Neural crest cell (in vitro differentiated cells): ENCODE measurements at places on chromosomes 12 and 14. TPM values are rescaled to one million over a fixed set of nuclear protein-coding genes. Genes with fewer than 3 reads are reported as not detected.

GRCh38 chr12:62581288-62582064 is 114.8 kb downstream of the MON2 start:
- no peak for DNase-seq

GRCh38 chr14:92654239-92654901 is 94.1 kb downstream of the LGMN start:
- no peak for DNase-seq

DNA sequence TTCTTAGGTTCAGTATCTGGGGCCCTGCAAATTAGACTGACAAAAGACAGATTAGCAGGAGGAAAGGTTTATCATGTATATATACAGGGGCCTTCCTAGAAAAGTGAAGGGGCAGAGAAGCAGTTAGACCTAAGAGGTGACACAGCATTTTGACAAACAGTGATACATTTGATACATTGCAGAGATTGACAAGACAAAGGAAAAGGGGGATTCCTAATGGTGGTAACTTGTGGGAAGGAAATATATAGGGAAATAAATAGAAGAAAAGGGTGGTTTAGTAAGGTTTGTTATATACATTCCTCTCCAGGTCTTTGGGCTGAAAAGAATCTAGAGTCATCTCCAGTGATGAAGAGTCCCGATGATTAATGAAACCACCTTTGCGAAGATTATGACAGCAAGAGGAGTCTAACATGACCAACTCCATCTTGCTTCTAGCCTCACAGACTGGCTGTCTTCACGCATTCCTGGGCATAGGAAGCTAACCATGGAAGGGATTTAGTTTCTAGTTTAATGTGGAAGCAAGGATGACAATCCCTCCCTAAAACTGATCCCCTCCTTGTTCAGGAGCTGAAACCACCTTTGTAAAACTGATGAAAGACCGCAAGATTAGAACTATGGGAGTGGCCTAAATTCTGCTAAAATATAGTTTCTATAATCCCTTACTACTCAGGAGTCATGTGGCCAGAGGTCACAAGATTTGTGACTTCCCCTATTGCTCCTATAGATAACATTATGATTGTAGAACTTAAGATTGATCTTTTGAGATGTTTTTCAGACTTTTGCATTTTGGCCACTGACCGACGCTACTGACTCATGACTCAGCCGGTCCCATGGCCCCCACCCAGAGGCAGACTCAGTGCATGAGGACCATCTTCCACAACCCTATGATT is 31.1 kb upstream of the CPM start:
- DNase-seq = no peak

DNA sequence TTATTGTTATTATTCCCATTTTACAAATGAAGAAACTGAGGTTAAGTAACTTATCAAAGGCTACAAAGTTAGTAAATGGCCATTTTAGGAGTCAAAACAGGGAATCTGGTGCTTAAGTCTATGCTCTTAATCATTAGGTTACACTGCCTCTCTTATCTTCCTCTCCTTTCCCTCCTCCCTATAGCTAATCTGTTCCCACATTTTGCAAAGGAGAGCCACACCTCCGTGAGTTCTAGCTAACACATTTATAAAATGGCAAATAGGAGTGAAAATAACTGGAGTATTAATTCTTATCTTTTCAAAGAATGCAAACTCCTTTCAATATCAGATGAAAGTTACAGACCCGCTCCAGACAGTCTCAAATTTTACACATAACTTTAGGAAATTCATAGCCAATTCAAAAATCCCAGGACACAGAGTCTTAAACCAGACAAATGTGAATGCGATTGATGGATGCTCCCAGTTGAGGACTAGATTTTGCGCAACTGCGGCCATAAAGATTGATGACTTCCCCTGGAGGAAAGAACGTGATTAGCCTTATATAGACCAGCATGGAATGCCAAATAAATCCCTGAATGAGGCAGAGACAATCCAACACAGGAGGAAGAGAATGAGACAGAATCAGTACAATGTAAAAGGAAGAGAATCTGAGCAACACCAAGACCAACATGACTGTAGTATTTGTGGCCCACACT is 225.0 kb upstream of the ARID2 start:
- no peak for DNase-seq

Gene ATG14
- 8.9 and 9.0 TPM in 2 replicates for total RNA-seq

DNA sequence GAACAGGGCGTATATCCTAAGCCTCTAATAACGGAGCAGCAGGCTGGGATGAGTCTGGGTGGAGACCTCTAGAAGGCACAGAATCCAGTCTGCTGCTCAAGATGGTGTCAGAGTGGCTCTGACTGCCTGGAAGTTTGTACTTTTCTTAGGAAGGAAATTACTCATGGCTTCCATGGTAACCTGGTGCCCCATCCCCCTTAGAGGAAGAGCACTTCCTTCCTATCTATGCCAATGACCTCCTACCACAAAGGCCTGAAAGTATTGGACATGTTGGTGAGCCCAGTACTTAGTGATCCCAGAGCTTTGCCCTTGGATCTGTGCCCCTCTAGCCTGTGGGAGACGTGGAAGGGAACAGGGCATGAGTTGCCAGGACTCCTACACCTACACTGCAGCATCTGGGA is 1.5 kb downstream of the BATF start:
- DNase-seq = no peak

- no peak for DNase-seq
Measured at GRCh38 chr14:71905031-71905430, 27.2 kb upstream of the RGS6 start.

Gene GLIPR1L1
- not detected in 2 replicates for total RNA-seq

Gene C12orf57
- 293 and 298 TPM in 2 replicates for total RNA-seq

GRCh38 chr14:33335366-33335765 is 396.7 kb downstream of the NPAS3 start:
- no peak for DNase-seq

Gene CCDC60
- 0.48 and 0.75 TPM in 2 replicates for total RNA-seq

GRCh38 chr12:26868447-26869103 is 35.6 kb upstream of the ITPR2 start:
- DNase-seq = no peak

- no peak for DNase-seq
Measured at GRCh38 chr12:112686373-112686772, 105.2 kb upstream of the RPH3A start.

DNA sequence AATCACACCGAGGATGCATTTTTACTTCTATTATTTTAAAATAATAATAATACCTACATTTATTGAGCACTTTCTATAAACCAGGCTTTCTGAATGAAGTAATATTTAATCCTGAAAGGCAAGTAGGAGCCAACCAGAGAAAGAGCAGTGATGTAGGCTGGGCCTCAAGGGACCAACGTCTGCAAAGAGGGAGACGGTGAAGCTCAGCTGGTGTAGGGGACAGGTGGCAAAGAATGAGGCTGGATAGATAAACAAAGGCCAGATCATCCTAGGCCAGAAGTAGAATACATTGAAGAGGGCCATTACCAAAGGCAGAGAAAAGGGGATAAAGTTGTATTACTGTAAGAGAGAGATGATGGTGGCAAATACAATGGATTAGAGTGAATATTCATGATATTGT is 810 bp upstream of the TMBIM4 start:
- no peak for DNase-seq

DNA sequence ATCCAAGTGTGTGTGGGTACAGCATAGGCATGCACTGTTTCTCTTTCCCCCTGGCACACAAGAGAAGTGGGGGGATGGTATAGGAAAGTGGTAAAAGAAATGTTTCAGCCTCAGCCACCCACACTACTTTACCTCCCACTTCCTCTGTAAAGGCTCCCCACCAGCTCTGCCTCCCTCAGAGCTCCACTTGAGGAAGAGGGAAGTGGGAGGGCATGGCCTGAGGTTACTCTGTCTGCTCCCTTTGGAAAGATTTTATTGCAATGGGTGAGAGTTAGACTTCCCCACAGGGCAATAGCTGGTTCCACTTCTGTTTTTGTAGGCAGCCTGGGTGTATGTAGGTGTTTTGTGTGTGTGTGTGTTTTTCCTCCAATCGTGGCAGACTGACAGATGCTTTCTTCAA is 145.3 kb downstream of the SSPN start:
- DNase-seq = no peak

DNA sequence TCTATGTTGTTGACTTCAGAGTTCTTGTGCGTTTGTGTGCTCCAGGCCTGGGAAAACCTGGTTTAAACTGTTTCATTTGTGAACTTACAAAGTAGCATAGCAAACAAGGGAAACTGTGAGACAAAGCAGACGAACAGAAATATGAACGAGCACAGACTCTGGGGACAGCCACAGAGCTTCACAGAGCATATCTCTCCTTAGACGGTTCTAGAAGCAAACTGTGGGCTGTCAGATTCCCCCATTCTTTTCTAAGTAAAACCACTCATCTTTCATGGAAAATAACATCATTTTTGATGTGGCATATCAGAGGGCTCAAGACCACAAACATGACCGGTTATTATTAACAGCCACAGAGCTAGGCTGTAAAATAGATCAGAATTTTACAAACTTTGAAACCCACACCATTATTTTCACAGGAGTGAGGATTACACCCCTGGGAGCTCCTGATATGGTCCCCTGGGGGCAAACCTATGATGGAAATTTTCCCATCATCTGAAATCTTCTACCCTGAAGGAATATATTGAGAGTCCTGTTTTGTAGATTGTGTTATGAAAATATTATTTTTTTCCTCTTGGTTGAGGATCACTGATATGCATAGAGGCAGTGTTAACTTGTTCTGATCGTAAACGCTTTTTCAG is 102.0 kb downstream of the ADGRD1 start:
- no peak for DNase-seq

Gene TOMM20L
- 0.42 and 0.52 TPM in 2 replicates for total RNA-seq

Gene CCDC197
- not detected in 2 replicates for total RNA-seq

Gene DPPA3
- not detected in 2 replicates for total RNA-seq

Gene ATP5MC2
- 596 and 603 TPM in 2 replicates for total RNA-seq

DNA sequence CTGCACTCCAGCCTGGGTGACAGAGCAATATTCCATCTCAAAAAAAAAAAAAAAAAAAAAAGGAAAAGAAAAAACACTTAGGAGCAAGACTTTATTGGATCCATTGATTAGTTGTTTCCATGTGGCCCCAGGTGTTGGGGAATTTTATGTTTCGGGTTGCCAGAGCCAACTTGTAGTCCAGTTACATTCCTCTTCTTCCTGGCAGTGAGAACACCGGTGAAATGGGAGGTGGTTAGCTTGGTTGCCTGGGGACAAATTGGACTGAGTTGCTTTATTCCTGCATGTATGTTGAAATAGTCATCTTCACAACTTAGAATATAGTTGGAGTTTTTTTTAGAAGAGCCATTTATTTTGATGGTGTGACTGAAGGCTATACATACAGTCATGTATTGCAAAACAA is 12.6 kb downstream of the RCOR1 start:
- no peak for DNase-seq

GRCh38 chr12:20212658-20213555 is 155.4 kb upstream of the PDE3A start:
- peak; percentile 37 for DNase-seq

GRCh38 chr14:95123891-95124579 is 33.3 kb downstream of the DICER1 start:
- no peak for DNase-seq

GRCh38 chr14:24062216-24062980 is 9.0 kb upstream of the CPNE6 start:
- no peak for DNase-seq
